ENCODE measurements at places on chromosomes 5 and 9.
A peak's percentile ranks its signal among the peaks of the same experiment; 100 is the strongest.

DNA sequence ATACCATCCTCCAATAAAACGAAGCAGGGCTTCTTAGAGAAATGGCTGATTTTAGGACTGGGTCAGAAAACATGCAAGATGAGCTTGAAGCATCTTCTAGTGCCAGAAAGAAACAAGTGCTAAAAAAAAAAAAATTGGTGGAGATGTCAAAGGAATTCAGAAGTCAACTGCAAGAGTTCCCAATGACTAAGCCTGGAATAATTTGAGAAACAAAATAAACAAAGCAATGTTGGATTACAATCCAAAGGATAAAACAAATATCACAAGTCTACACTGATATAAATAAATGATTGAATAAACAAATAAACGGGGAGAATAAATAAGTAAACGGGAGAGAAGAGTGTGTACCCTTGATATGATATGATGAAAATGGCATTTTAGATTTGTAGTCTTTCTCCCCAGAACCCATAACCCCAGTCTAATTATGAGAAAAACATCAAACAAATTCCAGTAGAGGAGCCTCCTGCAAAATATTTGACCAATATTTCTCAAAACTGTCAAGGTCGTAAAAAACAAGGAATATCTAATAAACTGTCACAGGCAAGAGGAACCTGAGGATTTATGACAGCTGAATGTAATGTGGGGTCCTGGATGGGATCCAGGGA lies 63.5 kb upstream of the CCL21 start:
- no peak for DNase-seq

GRCh38 chr5:139678751-139679750 lies 30.9 kb downstream of the CXXC5 start:
- no peak for DNase-seq

- DNase-seq, result peak; percentile 77
Observed at GRCh38 chr9:129624168-129624759, 1.7 kb upstream of the NTMT1 start.

GRCh38 chr9:112295174-112295573 lies 38.2 kb downstream of the PTBP3 start:
- no peak for DNase-seq

DNA sequence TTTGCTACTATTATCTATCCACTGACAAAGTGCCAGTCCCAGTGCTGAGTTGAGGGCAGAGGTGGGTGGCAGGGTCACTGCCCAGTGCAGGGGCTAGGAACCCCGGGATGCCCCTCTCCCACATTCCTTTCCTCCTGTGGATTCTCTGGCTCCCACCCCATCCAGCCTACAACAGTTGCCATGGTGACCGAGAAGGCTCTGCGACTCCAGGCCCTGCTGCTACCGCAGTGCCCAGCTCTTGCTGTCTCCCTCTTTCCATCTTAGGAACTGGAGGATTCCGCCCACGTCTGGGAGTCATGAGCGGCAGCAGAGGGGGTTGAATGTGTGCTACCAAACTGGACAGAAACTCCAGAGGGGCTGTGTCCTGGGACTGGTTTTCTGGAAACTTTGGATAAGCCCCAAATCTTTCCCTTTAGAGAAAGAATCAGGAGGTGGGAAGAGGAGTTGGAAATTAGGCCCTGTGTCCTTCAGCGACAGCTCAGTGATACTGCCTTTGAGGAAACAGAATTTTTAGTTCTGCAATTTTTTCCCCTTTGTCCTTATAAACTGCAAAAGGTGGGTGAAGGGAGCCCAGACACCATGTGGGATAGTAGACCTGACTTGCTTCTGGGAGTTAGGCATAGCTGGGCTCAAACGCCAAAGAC lies 20.7 kb upstream of the C5orf47 start:
- no peak for DNase-seq

- DNase-seq, result no peak
Observed at GRCh38 chr9:91515074-91515687, 91.5 kb upstream of the NFIL3 start.

- DNase-seq, result no peak
Observed at GRCh38 chr9:83144492-83144891, 81.5 kb upstream of the RASEF start.

- DNase-seq, result no peak
Observed at GRCh38 chr5:68011801-68012200, 203.8 kb upstream of the PIK3R1 start.

- DNase-seq, result no peak
Observed at GRCh38 chr5:58484505-58484904, 6.7 kb upstream of the GAPT start.

DNA sequence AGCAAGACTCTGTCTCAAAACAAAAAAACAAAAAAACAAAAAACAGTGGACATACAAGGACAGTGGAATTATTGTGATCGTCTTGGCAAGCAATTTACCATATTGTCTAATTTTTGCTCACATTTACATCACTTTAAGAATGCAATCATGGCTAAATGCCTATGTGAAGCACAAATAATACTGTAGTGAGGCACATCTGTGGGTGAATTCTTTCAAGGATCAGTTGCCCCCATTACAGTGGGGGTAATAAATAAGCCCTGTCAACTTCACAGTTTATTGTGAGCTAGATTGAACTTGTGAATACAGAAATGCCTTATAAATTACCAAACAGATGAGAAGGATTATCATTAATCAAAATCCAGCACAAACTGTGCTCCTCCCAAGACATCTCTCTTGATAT lies 150.2 kb upstream of the PAPPA start:
- no peak for DNase-seq

DNA sequence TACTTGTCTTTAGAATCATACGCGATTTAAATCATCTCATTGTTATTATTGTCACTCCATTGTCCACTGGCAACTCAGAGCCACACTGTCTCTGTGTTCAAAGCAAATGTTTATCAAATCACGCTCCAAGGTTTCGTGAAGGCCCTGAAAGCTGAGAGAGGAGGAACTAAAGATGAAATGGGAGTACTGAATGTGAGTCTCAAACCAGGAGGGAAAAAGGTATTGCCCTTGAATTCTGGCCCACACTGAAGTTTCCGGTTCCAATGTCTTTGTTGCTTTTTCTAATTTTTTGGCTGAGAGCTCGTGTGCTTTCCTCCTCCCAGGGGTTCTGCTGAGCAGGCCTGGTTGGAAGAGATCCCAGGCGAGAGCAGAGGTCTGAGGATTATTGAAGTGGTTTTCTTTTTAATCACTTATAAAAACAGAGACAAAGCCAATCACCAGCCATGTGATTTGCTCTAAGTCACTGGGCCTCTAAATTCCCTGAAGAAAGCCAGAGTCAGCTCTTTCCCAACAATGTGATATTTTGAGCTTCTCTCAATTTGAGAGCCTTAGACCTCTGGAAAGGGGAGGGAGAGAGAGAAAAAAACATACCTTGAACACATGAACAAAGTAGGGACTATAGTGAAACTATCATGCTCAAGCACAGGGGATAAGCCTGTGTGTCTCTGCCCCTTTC lies 420.8 kb upstream of the GRAMD2B start:
- DNase-seq, result no peak

GRCh38 chr9:135309763-135310125 lies 169.8 kb upstream of the PPP1R26 start:
- no peak for DNase-seq

DNA sequence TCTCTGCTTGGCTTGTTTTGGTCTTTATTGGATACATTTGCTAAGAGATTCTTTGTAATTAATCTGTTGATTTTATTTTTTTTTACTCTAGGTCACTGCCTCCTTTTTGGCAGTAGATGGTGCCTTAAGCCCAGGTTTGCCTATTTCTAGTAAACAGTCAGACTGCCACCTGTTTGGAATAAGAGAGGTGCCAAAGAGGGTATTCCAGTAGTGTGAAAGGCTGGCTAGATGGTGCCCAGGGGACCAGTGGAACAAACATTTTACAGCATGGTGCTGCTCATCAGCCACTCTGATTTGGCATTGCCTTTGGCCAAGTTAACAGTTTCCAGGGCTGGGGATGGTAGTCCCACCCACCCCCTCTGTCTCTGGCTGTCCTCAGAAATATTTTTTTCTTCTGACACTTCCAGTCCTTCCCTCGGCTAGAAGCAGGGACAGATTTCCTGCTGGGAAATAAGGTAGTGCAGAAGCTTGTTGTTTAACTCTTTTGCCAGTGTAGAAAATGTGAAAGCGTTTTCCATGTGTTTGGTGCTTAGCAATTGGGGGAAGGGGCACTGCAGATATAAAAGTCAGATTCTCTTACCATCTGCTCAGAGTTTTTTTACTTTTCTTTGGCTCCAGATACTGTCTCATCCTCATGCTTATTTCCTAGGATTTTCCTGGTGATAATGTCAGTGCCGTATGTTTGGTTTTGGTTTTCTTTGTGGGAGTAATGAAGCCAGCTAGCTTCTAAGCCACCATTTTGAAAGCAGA lies 36.6 kb upstream of the FBXL7 start:
- DNase-seq, result no peak

DNA sequence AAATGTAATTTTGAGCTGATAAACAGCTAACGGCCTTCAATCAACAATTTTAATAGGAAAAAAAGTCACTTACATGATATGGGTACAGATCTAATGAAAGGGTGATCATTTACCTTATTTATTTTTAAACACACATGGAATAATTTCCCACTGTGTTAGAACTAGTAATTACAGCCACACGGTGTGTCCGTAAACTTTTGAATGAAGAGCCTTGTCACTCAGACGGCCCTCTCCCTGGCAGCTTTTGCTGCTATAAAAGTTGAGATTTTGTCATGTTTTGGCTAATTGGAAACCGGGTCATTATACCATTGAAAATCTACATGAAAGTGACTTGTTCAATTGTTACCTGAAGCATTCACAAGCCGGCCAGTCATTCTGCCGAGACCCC lies 15.7 kb downstream of the CFAP77 start:
- DNase-seq, result no peak

- no peak for DNase-seq
Observed at GRCh38 chr5:151041577-151042268, 21.3 kb downstream of the GPX3 start.

GRCh38 chr5:58244819-58245475 lies 214.9 kb downstream of the PLK2 start:
- no peak for DNase-seq

GRCh38 chr9:36163049-36163785 lies 6.0 kb upstream of the CCIN start:
- no peak for DNase-seq

DNA sequence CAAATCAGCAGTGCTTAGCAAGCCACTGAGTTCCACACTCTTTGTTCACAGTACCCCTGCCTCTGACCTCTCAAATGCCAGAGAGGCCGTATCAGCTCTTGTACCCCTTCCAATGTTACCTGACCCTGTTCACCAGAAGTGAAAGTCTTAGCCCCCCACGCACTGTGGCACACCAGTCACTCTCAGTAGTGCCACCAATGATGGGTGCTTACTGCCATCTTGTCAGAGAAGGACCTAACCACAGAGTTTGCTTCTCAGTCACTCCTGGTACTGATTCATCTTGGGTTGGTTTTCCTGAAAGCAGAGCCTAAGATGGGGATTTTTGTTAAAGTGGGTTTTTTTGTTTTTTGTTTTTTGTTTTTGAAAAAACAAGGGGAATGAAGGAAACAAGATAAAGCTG lies 28.8 kb upstream of the PANK3 start:
- DNase-seq, result no peak

GRCh38 chr9:117543089-117543488 lies 128.2 kb upstream of the ASTN2 start:
- no peak for DNase-seq

GRCh38 chr5:78622302-78622971 lies 26.1 kb downstream of the LHFPL2 start:
- DNase-seq, result no peak

GRCh38 chr9:69019808-69020207 lies 5.9 kb upstream of the PRKACG start:
- DNase-seq, result no peak

- DNase-seq, result no peak
Observed at GRCh38 chr5:143835251-143835650, 23.3 kb downstream of the HMHB1 start.

- DNase-seq, result no peak
Observed at GRCh38 chr9:136857166-136857565, 5.0 kb downstream of the MAMDC4 start.

DNA sequence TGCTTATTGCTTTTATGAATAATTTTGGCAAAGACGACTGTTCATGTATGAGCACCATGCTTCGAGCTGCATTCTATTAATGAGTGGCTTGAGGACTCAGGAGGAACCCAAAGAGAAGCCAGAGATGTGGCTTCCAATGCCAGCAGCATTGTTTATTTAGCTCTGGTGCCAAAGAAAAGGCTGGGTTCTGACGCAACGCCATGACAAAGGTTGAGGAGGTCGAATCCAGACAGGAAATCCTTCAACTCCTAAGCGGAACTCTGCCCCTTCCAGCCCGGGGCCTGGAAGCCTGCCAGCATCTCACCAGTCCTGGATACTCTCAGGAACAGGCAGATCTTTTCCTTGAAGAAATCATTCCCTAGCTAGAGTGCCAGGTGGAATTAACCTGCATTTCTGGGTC lies 104.4 kb downstream of the ARHGAP26 start:
- DNase-seq, result no peak

GRCh38 chr5:58615972-58616371 lies 33.1 kb downstream of the RAB3C start:
- no peak for DNase-seq

DNA sequence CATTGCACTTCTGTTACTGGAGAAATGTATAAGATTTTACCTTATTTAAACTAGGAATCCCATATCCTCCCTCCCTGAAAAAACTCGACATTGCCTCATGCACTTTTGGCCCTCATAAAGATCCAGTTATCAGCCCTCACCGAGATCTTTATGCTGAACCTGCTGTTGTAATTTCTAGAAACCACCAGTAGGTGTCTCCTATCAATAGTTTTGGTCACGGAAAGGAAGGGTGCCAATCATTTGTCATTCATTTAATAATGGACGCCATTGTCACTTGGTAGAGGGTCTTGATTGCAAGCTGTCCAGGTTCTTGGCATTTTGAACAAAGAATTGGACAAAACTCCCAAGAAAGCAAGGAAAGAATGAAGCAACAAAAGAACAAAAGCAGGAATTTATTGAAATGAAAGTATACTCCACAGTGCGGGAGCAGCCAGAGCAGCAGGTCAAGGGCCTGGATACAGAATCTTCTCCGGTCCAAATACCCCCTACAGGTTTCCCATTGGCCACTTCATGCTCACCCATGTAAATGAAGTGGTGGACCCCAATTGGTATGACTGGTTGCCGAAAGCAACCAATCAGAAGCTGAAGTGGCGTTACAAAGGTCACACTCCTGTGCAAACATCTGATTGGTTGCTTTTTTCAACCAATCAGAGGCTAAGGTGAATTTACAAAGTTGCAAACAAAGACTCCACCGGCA lies 524.3 kb downstream of the PSAT1 start:
- DNase-seq, result no peak

DNA sequence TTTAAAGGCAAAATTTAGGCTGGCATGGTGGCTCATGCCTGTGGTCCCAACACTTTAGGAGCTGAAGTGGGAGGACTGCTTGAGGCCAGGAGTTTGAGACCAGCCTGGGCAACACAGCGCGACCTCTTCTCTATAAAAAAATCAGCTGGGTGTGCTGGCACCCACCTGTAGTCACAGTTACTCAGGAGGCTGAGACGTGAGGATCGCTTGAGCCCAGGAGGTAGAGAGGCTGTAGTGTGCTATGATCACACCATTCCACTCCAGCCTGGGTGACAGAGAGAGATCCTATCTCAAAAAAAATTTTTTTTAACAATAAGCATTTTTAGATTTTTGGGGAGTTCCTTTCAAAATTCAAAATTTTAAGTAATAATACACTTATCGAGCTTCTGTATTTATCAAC lies 63.3 kb downstream of the SPATA31C2 start:
- no peak for DNase-seq
